Stimulated activated naive B cell treated with anti-CD40 and anti-IgM and Interleukin-4, amounts not matched to agents 10 μg/mL and 1 μg/mL and 100 μg/mL, for 72 hours (primary cell): ENCODE measurements at places on chromosomes 4 and X.

DNA sequence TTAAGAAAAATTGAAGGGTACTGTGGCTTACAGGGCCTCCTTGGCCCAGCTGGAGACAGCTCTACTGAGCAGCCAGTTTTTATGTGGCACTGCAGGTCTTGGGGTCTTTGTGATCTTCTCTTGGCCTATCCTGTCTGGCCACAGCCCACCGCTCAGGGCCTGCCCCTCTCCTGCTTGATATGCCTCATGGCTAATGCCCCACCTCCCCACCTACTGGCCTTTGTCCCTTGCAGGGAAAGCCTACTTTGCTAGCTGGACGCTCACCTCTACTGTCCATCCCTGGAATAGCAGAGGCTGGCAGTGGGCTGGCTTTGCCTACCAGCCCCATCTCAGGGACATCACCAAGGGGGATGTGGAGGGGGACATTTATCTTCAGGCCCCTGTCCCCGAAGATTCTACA, 134.1 kb downstream of the PJA1 start:
- no peak for DNase-seq

GRCh38 chr4:33060674-33061542, 2340.7 kb downstream of the PCDH7 start:
- DNase-seq: no peak

GRCh38 chr4:183541010-183541751, 36.3 kb downstream of the ING2 start:
- DNase-seq: no peak

GRCh38 chrX:136112778-136113177, 34.6 kb upstream of the FHL1 start:
- DNase-seq: no peak

DNA sequence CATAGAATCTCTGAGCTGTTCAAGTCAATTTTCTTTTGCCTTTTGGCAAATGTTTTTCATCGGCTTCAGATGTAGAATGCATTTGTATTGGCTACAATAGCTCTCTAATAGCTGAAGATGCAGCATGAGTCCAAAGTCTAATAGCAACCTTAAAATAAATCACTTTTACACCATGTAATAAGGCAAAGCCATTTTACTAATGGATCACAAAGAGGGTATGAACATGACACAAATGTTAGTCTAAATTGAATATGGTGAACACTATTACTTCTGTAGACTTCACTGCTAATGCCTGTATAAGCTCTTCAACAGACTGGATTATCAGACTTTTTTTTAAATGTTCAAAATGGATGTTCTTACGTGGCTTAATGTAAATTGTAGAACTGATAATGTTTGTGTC, 645.3 kb downstream of the TLL1 start:
- no peak for DNase-seq

GRCh38 chrX:31331015-31331414, 259.2 kb upstream of the FTHL17 start:
- DNase-seq: no peak

DNA sequence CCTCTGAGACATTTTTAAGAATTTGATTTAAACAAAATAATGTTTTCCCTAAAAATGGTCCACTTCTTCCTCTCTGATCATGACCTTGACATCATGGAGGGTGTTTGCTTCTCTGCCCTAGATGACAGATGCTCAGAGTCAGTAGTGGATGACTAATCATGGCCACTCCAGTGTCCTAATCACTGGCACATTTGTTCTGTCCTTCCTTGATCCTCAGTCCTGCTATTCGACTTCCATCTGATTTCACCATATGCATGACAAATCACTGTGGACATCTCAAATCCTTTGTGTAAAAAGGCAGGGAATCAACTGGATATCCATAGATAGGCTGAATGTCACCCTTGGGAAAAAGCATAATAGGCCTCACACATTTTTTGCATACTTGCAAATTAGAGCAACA, 9.0 kb downstream of the CRMP1 start:
- no peak for DNase-seq

DNA sequence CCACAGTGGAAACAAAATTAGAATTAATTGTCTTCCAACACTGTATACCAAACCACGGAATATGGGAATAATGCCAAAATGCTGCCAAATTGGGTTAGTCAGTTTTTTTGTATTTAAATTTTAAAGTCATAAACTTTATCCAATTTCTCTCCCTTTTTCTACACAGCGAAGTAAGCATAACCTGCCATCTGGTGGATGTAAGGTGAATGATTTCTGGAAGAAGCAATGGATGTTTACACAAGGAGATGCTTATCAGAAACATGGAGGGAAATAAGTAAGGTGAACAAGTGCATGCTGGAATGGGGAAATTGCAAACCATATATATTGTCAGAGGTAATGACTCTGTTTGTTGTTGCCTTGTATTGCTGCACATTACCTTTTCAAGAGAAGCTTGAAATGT, 691.9 kb downstream of the TECRL start:
- no peak for DNase-seq

DNA sequence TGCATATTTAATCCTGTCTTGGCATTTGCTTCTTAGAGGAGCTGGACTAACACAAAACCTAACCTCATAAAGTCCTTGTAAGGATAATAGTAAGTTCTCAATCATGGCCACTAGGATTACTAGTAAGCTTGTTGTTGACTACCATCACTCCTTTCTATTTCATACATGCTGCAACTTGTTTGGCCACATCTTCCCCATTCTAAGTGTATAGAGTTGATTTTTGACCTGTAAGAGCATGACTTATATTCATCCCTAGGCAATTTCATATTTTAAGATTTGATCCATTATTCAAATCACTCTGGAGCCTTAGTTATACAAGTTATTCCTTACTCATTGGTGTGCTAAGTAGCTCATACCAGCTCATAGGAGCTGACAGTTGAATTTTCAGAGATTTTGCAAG, 109.4 kb downstream of the EFHC2 start:
- no peak for DNase-seq

GRCh38 chr4:143421609-143422008, 84.9 kb downstream of the GAB1 start:
- no peak for DNase-seq

GRCh38 chr4:173282256-173282562, 51.9 kb downstream of the HMGB2 start:
- no peak for DNase-seq

DNA sequence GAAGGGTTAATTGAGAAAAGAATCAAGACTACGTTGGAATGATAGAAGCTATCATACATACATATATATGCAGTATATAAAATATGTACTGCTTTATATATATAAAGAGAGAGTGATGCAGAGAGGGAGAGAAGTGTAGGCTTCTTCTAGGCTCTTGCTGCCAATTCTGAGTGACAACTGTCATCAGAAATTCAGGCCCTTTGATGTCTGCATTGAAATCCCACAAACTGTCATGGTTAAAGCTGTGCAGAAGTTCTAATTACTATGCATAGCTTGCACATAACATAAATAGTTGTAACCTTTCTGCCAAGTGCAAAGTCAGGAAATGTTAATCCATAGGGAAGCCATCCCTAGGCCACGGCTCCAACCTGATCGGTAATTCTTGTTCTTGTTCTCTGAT, 251.0 kb downstream of the STIM2 start:
- DNase-seq: no peak

- DNase-seq: no peak
Observed at GRCh38 chr4:11209826-11210225, 218.9 kb downstream of the HS3ST1 start.

DNA sequence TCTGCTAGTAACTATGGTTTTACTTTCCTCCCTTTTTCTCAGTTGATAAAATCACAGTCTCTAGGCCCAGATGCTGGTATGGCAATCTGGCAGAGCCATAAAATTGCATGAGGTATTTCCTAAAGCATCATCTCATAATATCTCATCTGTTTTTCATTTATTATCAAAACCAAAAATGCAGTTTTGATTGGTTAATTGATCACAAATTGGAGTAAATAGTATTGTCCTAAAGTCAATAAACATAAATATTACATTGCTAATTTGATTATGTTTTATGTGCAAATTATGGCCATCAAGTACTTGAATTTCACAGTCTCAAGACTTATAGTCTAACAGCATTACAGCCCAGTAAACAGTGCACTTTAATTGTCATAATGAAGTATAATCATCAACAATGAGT, 2365.6 kb downstream of the ARAP2 start:
- no peak for DNase-seq

GRCh38 chr4:144340931-144341330, 200.4 kb upstream of the GYPA start:
- DNase-seq: no peak
